ENCODE measurements at places on chromosomes 6 and 20.

- no peak for DNase-seq
Observed at GRCh38 chr6:122931916-122932315, 64.1 kb upstream of the CLVS2 start.

DNA sequence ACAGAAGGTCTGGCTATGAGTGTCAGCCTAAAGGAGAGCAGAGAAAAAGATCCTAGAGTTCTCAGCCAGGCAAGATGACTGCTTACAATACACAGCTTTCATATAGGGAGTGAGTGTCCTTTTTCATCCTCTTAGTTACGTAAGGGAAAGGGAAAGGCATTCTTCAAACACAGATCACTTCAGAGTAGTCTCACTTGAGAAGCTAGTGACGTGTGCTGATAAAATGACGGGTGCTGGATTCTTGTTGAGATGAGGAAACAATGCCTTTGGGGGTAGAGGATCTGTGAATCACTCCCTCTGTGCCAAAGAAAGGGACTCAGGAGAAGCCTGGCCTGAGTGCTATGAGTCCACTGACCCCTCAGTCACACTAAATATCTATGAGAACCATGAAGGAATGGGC is 117.3 kb downstream of the QRSL1 start:
- DNase-seq, result no peak

- no peak for DNase-seq
Observed at GRCh38 chr6:109695468-109695867, 4.4 kb downstream of the FIG4 start.

DNA sequence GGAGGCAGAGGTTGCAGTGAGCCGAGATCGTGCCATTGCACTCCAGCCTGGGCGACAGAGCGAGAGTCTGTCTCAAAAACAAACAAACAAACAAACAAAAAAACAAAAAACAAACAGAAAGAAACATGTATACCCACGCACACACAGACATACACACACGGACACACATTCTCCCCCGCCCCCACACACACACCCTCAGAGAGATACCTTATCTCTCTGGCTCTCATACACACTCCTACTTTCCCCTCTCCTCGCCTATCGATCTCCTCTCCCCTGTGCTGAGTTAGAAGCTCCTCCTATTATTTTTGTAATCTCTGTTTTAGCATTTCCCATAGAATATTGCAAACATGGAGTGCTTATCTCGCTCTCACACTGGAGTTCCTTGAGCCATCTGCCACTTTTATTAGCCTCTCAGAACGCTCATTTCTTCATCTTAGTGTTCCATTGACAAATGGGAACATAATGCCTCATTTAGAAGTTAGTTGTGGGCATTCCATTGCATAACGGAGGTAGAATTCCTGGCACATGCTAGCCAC is 144.2 kb upstream of the CITED2 start:
- no peak for DNase-seq

- no peak for DNase-seq
Observed at GRCh38 chr6:151154418-151154817, 85.3 kb upstream of the AKAP12 start.

GRCh38 chr6:111601886-111602285 is 3.8 kb downstream of the TRAF3IP2 start:
- no peak for DNase-seq

GRCh38 chr20:48411245-48411644 is 416.6 kb downstream of the PREX1 start:
- DNase-seq, result no peak

DNA sequence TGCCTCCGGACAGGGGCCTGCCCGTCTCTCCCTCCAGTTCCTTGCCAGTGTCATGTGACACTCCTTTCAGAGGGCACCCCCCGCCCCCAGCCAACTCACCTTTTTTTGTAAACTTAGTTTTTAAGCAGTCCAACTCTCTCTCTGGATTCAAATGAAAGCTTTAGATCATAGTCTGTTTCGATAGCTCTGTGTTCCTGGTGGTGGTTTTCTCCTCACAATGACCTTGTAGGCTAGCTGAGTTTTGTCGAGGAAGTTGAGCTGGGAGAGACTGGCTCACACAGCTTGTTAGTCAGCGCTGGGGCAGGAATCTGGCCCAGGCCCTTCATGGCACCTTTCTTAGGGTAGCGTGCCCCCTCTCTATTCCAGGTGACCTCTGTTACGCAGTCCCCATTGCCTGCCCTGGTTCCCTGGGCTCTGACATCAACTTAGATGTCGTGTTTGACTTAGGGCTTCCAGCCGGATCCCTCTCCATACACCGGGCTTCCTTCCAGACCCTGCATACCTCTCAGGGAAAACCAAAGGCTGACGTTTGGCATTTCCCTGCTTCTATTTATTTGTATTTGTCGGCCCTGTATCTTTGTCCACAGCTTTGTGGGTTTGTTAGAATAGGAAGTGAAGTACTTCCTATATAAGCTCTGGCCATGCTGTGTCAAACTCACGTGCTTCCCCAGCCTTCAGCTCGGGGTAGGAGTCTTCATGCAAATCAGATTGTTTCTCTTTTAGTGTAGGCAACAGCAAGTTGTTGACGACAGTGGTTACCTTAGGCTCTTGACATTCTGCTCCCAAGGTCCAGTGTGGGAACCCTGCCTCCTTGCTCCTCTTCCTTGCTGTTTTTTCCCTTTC is 12.7 kb downstream of the IGF2R start:
- DNase-seq, result no peak

DNA sequence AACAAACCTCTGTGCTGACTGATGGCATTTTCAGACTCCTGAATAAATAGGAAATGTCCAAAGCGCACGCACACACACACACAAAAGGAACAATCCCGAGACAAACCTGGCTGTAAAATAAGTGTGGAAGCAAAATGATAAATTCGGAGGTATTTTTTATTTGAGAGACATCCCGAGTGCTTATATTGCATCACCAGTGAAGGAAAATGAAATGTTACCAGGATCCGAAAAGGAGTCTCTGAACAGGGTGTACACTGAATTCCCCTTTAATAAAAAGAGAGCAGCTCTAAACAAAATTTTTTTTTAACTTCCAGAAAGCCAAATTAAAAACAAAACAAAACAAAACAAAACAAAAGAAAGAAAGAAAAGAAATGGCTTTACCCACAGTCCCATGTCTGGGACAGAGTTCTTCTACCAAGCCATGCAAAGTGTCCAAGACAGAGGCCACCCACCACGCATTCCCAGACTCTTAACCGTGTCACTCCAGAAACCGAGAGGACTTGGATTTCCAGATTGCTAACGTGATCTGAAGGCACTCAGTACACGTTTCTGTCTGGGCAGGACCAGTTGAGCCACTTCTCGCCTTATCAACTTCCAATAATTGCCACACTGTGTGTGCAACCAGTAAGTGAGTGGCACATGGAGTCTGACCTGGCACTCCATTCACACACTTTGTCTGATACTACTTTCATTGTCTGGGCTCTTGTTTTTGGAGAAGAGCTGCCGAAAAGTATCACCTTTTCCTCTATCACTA is 817 bp downstream of the ME1 start:
- no peak for DNase-seq

DNA sequence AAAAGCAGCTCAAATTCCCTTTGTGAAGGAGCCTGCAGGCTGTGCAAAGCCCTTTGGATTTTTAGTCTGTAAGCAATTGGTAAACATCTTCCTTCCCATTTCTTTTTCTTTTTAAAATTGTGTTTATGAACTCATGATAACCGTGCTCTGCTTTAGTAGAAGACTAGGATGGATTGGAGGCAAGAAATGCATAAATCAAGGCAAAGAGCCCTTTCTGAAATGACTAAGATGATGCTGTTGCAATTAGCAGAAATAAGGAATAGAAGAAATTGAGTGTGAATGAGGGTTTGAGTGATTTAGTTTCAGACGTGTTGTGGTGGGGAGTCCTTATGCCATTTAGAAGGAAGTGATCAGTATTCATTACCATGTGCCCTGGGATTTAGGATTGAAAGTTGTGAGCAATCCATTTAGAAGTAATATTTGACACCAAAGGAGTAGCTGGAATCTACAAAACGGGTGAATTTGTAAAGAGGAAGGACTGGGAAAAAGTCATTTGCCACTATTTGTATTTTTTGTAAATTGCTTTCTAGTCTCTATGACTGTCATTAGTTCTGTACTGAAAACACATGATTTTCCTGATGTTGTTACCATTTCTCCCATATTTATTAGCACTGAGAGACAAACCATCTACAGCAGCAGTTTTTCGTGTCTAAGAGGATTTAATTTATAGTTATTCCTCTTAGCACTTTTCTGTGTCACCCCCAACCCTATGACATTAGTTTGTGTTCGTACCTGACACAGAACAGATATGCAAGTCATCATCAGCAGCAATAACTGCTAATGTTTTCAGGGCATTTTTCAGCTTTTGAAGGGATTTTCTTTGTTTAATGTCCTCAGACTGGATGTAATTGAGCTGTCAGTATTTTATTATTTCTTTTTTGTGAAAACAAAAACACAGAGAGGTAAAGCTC is 265.0 kb downstream of the UTRN start:
- DNase-seq, result no peak

- no peak for DNase-seq
Observed at GRCh38 chr20:48457193-48458002, 370.4 kb downstream of the PREX1 start.

GRCh38 chr6:17987447-17987696 is at the start of gene KIF13A:
KIF13A (minus strand) TSS chr6:17987635; CDS start chr6:17987463, 172 bp downstream.
- DNase-seq, result no peak

- DNase-seq, result no peak
Observed at GRCh38 chr20:16393836-16394235, 179.4 kb downstream of the KIF16B start.

DNA sequence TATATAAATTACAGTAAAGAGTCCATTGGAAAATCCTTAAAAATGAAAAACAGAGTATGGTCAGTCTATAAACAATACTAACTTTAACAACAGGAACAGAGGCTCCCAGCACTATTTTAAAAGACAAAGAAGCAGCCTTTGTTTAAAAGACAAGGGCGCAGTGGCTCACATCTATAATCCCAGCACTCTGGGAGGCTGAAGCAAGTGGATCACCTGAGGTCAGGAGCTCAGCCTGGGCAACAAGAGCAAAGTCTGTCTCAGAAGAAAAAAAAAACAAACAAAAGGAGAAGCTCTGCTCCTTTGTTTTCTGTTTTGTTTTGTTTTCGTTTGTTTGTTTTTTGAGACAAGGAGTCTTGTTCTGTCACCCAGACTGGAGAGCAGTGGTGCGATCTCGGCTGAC is 89.4 kb downstream of the DTNBP1 start:
- DNase-seq, result no peak

- no peak for DNase-seq
Observed at GRCh38 chr6:81204731-81205130, 547.8 kb downstream of the TENT5A start.

DNA sequence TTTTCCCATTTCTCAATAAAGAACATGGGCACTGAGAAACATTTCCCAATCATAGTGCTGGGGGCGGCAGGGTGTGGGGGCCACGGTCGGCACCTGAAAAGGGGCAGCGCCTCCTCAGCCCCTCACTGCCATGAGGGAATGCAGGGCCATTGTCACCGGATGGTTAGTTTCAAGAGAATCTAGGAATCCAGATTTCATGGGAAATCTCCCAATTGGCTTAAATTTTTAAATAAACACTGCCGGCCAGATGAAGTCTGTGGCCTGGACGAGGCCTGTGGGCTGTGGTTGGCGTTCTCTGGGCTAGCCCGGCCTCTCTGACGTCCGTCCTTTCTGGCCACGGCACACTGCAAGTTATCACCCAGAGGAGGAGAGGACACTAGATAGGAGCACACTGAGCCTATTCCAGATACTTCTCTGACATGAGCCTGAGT is 25.6 kb downstream of the MANBAL start:
- DNase-seq, result no peak

DNA sequence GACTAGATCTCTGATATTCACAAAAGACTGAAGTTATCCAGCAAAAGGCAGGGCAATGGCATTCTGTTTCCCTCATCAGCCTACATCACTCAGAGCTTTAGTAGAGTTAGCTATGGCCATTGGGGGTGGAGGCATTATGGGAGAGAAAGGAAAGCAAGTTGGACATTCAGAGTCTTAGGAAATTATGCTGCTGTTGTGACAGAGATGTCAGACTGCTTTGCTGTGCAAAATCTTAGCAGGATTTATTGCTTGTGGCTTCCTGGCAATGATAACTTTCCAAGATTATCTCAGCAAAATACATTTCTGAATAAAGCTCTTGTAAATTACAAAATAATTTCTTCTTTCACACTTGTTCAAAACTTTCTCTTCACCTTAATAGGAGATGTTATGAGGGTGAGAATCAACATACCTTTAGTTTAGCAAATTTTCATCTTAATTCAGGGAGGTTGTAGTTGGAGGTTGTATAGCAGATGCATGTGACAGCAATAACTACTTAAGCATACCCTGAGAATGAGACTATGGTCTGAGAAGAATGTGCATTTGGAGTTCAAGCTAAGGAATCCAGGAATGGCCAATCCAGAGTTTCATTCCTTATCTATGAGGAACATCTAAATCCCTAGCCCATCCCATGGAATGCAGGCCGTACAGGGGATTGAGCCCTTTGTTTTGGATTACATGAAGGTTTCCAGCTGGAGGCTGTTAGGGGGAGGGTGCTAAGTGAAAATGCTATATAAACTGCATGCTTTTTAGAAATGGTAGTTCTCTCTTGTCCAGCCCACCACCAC is 179.8 kb downstream of the HAO1 start:
- no peak for DNase-seq

GRCh38 chr6:88916615-88917208 is 46.7 kb downstream of the RNGTT start:
- DNase-seq, result no peak

DNA sequence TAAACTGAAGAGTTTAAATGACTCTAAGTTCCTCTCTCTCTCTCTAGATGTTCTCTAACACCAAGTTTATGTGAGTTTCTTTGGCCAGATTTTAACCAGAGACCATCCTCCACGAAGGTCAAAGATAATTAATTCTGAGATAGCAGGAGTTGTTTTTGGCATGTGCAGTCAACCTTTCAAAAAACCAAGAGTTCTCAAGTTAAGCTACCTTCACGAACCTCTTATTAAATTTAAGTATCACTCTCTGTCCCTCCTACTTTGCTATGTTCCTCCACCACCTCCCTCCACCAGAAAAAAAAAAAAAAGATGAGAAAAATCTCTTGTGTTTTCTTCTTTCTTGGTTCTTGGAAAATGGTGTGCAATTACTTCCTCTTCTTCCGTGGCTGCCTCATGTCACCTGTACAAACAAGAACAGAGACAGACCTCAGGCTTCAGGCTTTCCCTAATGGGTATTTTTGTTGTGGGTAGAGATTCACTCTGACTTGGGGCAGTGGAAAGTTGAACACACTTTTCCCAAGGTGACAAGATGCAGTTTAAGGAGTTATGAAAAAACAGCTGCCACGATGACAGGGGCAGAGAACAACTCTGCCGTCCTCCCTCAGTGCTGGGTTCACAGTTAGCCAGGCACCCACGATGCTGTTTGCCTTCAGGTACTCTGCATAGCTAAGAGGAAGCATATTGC is 64.3 kb downstream of the ADTRP start:
- no peak for DNase-seq

GRCh38 chr20:52777171-52777570 is 195.0 kb upstream of the TSHZ2 start:
- no peak for DNase-seq

GRCh38 chr20:10004900-10005299 is 29.9 kb upstream of the ANKEF1 start:
- DNase-seq, result no peak
